ENCODE measurements at places on chromosomes 12 and 14.

DNA sequence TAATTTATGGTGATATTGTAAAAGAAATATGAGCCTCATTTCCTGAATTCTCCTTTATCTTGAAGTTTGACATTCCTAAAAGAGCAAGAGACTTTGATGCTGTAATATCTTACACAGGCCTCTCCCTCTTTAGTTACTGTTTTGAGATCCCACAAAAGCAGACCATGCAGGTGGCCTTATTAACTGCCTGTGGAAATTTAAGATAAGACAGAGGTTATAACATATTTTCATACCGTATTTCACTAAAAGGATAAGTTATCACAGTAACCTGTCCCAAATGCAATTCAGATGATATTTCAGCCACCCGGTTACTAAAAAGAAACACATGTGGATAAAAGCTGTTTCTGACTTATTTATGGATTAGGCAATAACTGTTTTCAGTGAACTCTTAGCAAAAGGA is 150.1 kb downstream of the NAV3 start:
- DNase-seq, result no peak

DNA sequence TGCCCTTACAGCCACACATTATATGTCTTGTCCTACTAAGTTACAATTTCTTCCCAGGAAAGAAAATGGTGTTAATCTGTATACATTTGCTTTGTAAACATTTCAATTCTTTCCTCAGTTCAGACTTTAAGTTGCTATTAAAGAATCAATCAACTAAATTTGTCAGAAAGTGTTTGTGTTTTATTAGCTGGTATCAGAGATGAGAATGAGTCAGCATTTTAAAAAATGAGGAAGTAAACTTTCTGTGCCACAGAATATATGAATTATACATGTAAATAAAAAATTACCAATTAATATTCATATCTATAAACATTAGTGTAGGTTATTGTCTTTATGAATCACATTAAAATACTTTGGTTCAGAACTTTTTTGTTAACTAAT is 82.0 kb downstream of the LMO3 start:
- no peak for DNase-seq

GRCh38 chr12:104963757-104964156 is 5.7 kb upstream of the SLC41A2 start:
- DNase-seq, result no peak

- DNase-seq, result no peak
Observed at GRCh38 chr14:94844593-94845152, 74.8 kb upstream of the GSC start.

- no peak for DNase-seq
Observed at GRCh38 chr14:32808644-32809043, 130.0 kb upstream of the NPAS3 start.

DNA sequence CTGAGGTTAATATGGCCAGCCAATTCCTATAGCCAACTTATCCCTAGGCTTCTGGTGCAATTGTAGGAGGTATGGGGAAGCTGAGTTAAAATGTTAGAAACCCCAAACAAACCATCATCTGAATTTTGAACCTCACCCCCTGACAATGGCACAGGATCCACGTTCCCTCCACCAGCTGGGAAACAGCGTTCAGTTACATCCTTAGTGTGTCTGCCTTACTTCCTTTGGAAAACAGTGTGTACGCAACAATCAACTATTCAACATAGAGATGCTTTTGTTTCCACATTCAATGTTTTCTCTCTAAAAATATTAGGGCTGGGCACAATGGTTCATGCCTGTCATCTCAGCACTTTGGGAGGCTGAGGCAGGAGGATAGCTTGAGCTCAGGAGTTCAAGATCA is 203.4 kb downstream of the TTC7B start:
- no peak for DNase-seq

GRCh38 chr14:35369701-35370191 is 34.8 kb downstream of the NFKBIA start:
- DNase-seq, result no peak

DNA sequence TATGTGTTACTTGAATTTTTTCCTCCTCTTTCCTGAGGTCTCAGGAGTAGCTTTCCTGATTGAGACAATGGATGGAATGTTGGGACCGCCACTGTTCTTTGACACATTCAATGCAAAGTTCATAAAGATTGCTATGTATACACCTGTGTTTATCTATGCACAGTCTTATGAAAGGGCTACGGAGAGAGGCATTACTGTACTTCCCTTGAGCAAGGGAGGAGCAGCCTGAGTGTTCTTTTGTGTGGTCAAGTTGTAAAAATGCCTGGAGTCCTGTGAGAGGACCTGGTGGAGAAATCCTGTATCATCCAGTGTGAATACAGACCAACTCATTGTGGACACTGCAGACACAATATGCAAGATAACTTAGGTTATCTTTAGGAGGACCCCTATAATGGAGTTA is 1.2 kb downstream of the SRGAP1 start:
- DNase-seq, result no peak

GRCh38 chr14:23302290-23303225 is at the start of gene PPP1R3E:
Gene PPP1R3E (minus strand): TSS chr14:23302859. CDS start chr14:23302576, 283 bp downstream.
- peak; percentile 42 for DNase-seq

DNA sequence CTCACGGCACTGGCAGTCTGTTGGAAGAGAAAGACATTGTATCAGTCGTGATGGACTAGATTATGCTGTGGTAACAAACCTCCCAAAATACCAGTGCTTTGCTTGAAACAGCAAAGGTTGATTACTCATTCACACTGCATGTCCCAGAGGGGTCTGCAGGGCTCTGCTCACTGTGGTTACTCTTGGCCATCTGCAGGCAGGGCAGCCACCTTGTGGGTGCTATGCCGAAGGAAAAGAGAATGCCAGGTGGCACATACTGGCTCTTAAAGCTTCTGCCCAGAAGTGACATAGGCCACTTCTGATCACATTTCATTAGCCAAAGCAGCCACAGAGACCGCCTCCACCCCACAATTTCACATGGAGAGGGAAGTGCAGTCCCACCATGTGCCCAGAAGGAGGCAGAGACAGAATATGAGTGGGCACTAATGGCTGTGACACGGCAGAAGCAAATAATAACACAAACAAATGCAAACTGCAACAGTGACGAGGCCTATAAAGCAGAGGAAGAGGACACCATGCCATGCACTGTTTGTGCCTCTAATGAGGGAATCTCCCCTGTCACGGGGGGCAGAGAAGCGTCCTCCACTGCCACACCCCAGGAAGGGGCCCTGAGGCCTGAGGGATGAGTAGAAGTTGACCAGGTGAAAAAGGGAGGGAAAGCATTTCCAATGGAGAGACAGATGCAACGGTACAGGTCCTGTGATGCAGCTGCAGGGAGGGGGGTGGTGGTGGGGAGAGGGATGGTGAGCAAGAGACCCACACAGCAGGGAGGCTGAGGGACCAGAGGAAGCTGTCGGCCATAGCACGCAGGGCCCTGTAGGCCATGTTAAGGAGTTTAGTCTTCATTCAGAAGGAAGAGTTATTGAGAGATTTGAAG is 51.7 kb upstream of the KICS2 start:
- DNase-seq, result no peak

GRCh38 chr12:96285158-96285557 is 91.0 kb downstream of the ELK3 start:
- no peak for DNase-seq
